CD4-positive, alpha-beta T cell treated with Interleukin-4 for 1 hour (primary cell): ENCODE measurements at places on chromosomes 1 and 21.

DNA sequence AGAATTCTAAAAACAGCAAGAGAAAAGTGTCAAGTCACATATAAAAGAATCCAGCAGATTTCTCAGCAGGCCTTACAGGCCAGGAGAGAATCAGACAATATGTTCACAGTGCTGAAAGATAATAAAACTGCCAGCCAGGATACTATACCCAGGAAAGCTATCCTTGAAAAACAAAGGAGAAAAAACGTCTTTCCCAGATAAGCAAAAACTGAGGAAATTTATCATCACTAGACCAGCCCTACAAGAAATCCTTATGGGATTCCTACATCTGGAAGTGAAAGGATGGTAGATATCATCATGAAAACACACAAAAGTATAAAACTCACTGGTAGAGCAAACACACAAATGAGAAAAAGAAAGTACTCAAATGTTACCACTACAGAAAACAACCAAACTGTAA lies 25.2 kb upstream of the UTS2 start:
- no peak for DNase-seq

DNA sequence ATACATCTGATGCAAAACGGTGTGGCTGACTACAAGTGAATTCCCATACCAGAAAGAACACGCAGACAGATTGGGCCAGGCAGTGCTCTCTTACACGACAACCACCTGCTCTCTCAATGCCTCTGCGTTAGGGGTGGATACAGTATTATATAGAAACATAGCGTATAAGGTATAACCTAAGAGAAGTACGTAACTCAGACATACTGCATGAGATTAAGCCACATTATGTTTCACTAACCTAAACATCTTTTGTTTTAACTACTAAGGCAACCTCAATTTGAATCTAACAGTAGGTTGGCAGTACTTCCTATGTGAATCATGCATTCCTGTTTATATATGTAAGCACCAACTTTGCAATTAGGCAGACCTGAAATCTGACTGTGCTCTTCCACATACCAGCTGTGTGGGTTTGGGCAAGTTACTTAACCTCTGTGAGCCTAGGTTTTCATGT lies 58.1 kb upstream of the COA6 start:
- DNase-seq: peak; percentile 47

GRCh38 chr1:8603220-8603616 lies 214.2 kb downstream of the RERE start:
- no peak for DNase-seq

GRCh38 chr1:238119060-238119459 lies 228.3 kb upstream of the ZP4 start:
- no peak for DNase-seq

- DNase-seq: no peak
Measured at GRCh38 chr1:29280409-29281131, 44.2 kb downstream of the PTPRU start.

DNA sequence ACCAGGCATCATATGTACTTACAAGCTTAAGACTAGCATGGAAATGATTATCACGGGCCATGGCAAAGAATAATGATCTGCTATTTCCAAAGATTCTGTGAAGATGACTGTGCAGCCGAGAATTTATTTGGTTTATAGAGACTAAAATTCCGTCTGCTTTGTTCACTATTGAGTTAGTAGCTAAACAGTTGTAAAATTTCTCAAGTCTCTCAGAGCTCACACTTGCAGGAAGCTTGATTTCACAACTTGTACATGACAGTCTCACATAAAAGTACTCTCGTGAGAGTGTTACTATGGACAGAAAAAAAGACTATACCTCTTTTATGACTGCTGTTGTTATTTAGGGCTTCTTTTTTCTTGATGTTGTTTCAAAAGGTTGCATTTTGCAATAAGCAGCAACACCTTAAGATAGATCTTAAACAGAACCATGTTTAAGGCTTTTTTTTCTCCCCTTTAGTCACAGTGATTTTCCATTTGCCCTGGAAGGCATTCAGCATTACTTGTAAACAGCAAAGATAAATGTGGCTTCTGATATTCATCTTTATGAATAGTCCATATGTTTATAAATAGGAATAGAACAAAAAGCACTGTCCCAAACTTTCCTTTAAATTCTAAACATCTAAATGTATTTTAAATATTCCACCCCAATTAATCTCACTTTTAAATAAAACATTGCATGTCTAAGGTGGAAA lies 24.8 kb downstream of the ST6GALNAC5 start:
- no peak for DNase-seq

GRCh38 chr21:26131554-26131953 lies 39.0 kb downstream of the APP start:
- no peak for DNase-seq

DNA sequence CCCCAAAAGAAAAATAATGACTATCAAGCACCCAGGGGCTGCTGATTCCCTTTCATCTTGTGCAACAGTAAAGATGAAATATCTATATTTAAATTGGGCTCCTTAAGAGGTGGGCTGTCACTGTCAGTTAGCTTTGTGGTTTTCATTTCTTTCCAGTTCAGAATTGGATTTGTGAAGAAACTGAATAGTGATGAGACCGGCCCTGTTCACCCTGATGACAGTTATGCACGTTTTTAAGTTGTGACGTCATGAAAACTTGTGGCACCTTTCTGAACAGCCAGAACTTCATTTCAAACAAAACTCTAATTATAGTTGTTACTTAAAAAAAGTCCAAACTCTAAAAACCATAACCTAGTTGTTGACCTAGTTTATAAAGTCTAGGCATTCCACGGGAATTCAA lies 125.9 kb downstream of the RUNX1 start:
- DNase-seq: no peak

DNA sequence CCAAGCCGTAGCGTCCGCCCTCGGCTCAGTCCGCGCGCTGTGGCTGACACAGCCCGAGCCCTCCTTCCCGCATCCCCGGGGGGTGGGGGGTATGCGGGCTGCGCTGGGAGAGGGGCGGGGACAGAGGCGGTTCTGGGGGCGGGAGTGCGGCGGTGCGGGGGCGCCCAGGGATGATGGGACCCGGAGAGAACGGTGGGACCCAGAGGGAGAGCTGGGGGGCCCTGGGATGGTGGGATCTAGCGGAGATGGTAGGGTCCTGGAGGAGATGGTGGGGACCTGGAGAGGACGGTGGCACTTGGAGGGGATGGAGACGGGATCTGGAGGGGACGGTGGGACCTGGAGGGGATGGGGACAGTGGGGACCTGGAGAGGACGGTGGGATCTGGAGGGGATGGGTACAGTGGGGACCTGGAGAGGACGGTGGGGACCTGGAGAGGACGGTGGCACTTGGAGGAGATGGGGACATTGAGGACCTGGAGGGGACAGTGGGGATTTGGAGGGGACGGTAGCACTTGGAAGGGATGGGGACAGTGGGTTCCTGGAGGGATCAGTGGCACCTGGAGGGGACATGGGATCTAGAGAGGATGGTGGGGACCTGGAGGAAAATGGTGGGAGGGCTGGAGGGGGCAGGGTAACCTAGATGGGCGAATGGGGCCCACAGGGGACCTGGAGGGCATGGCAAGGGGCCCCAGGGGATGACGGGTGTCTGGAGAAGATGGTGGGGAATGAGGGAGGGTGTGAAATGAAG lies 477 bp downstream of the SNAP47 start:
- no peak for DNase-seq

- no peak for DNase-seq
Measured at GRCh38 chr1:40988280-40988679, 8.8 kb downstream of the CTPS1 start.

DNA sequence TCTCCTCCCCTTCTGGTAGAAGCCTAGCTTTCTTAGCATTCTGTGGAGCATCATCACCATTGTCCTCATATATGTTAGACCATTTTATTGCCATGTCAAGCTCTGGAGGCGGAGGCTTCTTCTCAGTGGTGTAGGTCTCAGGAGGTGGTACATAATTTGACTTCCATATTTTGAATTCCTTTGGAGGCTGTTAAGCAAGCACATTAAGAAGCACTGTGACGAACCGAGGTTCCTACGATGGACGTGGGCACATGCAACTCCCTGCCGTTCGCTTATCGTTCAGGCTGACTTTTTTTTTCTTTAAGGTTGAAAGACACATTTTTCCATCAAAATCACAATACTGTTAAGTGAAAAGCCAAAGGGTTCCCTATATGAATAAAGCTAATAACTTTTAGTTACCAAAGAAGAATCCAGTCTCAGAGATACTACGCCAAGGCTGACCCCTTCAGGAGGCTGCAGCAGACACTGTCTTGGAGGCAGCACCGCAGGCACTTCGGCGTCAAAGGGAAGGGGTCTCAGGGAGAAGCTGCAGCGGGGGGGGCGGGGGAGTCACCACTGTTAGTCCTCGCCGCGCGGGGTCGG lies 835 bp downstream of the C1orf52 start:
- no peak for DNase-seq

- peak; percentile 31 for DNase-seq
Measured at GRCh38 chr1:150995896-150996295, 10.8 kb downstream of the MINDY1 start.

- DNase-seq: no peak
Measured at GRCh38 chr1:7732331-7732730, 38.8 kb upstream of the VAMP3 start.

DNA sequence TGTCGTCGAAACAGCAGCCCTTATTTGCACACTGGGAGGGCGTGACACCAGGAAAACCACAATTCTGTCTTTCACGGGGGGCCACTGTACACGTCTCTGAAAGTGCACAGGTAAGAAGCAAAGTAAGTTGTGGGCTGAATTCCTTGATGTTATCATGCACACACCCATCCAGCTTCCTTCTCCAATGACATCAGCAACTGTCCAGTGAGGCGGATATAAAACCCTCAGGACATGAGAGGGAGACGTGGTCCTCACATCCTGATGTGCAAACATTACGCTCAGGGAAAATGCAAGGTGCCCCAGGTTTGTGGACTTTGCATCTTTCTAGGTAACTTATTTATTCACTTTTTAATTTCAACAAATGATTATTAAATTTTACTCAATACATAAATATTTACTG lies 3.0 kb downstream of the TFF1 start:
- DNase-seq: no peak

- DNase-seq: no peak
Measured at GRCh38 chr1:47651311-47652089, 213.7 kb downstream of the FOXD2 start.

DNA sequence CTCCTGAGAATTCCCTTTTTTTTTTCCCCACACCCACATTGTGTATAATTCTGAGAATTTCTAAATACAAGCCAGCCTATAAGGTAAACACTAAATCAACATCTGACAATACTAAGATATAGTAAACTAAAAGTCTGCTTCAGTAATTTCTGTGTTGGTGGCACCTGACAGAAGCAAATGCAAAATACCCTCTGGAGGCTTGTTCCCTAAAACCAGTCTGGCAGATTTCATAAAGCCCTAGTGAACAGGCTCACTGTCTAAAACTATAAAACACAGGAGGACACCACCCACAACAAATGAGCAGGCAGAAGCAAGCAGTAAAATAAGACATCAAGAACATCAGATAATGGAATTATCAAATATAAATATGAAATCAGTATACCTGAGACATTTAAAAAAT lies 11.5 kb downstream of the TRIM33 start:
- DNase-seq: no peak

DNA sequence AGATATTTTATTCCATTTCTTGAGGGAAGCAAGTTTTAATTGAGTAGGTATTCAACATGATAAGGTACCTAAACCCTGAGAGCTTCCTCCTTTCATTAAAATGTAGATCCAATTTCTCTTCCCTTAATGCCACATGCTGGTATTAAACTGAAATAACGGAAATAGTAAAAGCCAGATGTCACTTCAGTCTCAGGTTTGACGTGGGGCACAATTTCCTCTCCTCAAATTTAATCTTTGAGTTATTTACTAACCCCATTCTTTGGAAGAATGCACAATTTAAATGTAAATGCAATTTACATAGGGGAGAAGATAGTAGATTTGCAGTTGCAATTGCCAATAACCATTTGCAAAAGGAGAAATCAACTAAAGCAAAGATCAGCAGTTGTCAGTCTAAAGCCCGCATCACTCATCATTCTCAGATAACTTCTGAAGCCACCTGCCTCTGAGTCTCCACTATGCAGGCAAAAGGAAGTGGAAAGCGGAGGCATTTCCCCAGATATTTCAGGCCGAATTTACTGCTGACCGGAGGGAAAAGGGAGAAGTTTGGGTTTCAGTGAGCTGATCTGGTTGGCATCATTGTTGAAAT lies 2.1 kb upstream of the LEMD1 start:
- no peak for DNase-seq

DNA sequence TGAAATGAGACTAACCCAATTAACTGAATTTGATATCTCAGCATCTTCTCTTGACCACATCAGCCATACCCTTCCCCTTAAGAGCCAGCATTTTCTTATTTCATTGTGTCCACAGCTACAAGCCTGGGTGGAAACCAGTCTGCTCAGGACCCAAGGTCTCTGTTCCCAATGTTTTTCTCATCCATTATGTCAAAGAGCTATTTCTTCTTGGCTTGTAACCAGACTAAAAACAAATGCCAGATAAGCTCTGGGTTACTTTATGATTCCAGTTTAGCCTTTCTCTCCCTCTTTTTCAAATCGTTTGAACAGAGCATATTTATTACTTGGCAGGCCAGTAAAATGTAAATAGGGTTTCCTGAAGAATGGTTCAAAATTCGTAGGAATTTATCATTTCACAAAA lies 109.3 kb upstream of the SPATA6 start:
- DNase-seq: no peak

DNA sequence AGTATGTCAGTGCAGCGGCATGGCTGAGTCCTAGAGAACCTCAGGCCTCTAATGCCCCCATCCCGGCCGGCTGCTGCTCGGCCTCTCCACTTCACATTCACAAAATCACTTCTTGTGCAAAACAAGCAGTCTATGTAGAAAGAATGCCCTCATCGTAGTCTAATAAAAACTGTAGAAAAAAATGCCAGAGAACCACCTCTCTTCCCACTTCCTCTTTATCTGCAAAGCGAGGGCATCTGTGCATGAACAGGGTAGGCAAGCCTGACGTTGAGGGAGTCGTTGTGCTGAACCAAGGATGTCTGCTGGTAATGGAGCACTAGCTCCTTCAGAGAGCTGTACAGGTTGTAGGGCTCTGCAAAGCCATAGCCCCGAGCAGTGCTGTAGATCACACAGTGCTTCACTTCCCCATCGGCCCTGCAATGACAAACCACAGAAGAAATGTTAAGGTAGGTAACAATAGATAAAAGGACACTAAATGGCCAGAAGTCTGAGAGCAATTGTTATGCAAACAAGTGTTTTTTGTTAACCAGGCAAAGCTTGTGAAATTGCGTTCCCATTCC lies 88.9 kb downstream of the PIK3R3 start:
- DNase-seq: no peak

DNA sequence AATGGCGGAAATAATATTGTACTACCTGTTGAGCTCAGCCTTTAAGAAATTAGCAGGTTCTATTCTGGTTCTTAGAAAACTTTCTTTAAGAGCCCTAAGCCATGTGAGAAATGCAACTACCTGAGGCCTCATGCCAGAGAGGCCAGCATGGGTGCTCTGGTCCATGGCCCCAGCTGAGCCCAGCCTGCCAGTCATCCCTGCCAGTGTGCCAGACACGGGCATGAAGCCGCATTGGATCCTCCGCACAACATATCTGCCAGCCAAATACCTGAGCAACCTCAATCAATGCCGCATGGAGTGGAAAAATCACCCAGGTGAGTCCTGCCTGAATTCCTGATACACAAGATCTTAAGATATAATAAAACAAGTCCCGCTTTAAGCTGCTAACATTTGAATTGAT lies 91.8 kb downstream of the C21orf91 start:
- no peak for DNase-seq

GRCh38 chr21:28781602-28782276 lies 210.9 kb downstream of the LTN1 start:
- peak; percentile 7 for DNase-seq
